Endothelial cell (in vitro differentiated cells): ENCODE measurements at places on chromosomes 7 and 10. TPM values are rescaled to one million over a fixed set of nuclear protein-coding genes. Genes with fewer than 3 reads are reported as not detected.

The TET1 gene
- 20.3 TPM for total RNA-seq

The ADAMTS14 gene
- total RNA-seq: 1.1 TPM

The WEE2 gene
- 0.33 TPM for total RNA-seq

The CYP2C19 gene
- total RNA-seq: not detected

The INA gene
- 0.23 TPM for total RNA-seq

The VIPR2 gene
- 2.4 TPM for total RNA-seq

The SLC16A9 gene
- 3.8 TPM for total RNA-seq

The CASD1 gene
- 28.8 TPM for total RNA-seq

The PLXNA4 gene
- 3.5 TPM for total RNA-seq

The GRM3 gene
- total RNA-seq: not detected

The GFRA1 gene
- total RNA-seq: 4.2 TPM

The IFIT1B gene
- not detected for total RNA-seq

The PRKG1 gene
- total RNA-seq: 10.7 TPM

The EPO gene
- 0.33 TPM for total RNA-seq

The HOXA1 gene
- total RNA-seq: 3.5 TPM

The CYP26C1 gene
- total RNA-seq: 0.31 TPM

The FAM237B gene
- not detected for total RNA-seq

The KBTBD2 gene
- 53.6 TPM for total RNA-seq

The TDRD1 gene
- total RNA-seq: 0.18 TPM

The GPER1 gene
- 0.72 TPM for total RNA-seq
